NCI-H1930 (cell line): ENCODE measurements at places on chromosomes 7 and 10.

GRCh38 chr10:3654496-3654895 is 130.5 kb downstream of the KLF6 start:
- no peak for DNase-seq

- no peak for DNase-seq
Observed at GRCh38 chr10:29522918-29523317, 111.9 kb downstream of the SVIL start.

GRCh38 chr7:153065051-153065450 is 305.5 kb downstream of the ACTR3B start:
- no peak for DNase-seq

- no peak for DNase-seq
Observed at GRCh38 chr10:127257395-127257794, 61.0 kb upstream of the INSYN2A start.

DNA sequence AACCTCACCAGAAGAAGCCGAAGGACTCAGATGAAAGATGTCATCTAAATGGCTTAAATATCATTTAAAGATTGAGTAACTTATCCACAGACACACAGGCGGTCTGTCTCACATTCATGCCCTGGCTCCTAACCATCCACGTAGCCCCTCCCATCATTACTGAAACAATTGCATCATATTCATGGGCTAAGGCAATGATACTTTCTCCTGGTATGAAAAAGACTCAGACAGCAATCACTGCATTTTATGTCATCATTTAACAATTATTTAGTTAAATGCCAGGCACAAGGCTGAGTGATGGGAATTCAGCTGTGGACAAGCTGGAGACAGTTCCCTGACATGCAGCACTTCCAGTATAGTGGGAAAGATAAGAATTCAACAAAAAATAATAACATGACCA is 11.2 kb upstream of the TECTB start:
- no peak for DNase-seq

GRCh38 chr10:17737027-17737965 is 14.7 kb upstream of the TMEM236 start:
- DNase-seq, result no peak

GRCh38 chr10:127314797-127315196 is 118.4 kb upstream of the INSYN2A start:
- DNase-seq, result no peak

- no peak for DNase-seq
Observed at GRCh38 chr7:44307905-44308595, 17.3 kb downstream of the CAMK2B start.

GRCh38 chr7:82028097-82028496 is 258.2 kb upstream of the HGF start:
- DNase-seq, result no peak

- DNase-seq, result no peak
Observed at GRCh38 chr10:124725791-124726190, 18.4 kb downstream of the FAM53B start.

DNA sequence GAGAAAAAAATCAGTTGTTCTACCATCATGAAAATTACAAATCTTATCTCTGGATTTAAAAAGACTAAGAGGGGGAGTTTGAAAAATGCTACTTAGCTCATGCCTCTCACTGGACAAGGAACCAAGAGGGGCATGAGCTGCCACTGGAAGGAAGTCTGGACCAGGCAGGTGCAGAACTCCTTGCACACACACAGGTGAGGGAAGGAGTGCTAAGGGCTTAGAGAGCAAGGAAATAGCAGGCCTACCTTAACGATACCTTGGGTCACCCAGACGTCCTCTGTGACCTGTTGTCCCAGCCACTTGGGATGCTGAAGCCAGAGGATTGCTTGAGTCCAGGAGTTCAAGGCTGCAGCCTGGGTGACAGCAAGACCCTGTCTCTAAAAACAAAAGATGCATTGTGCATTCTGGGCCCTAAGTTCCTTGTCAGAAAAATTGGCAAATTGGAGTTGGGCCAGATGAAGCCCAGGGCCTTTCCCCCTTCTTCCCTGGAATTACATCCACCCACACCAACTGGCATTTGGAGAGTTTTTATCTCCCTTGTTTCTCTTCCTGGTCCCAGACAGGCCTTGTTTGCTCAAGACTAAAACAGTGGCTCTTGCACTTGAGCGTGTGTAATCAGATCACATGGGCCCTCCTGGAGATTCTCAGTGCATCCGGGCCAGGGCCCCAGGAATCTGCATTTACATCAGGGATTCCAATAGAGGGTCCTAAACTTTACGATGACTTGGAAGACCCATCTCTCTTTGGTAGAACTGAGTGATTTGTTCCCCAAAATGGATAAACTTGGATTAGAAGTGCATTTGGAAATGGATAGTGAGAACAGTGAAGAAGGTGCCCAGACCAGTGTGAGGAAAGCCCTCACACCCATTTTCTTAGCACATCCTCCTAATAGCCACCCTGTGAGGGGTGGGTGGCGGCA is 3.0 kb downstream of the DDIT4 start:
- DNase-seq, result no peak

- DNase-seq, result no peak
Observed at GRCh38 chr10:2876032-2876431, 191.3 kb upstream of the PFKP start.

- DNase-seq, result no peak
Observed at GRCh38 chr10:103499881-103500280, 6.4 kb downstream of the NEURL1 start.

- DNase-seq, result no peak
Observed at GRCh38 chr7:157712666-157713235, 375.9 kb downstream of the DNAJB6 start.

GRCh38 chr7:130441408-130441869 is 623 bp upstream of the CEP41 start:
- DNase-seq, result peak; percentile 96

- DNase-seq, result no peak
Observed at GRCh38 chr7:92994901-92995300, 122.9 kb downstream of the SAMD9 start.

GRCh38 chr10:102040305-102041050 is 15.5 kb downstream of the ARMH3 start:
- no peak for DNase-seq

DNA sequence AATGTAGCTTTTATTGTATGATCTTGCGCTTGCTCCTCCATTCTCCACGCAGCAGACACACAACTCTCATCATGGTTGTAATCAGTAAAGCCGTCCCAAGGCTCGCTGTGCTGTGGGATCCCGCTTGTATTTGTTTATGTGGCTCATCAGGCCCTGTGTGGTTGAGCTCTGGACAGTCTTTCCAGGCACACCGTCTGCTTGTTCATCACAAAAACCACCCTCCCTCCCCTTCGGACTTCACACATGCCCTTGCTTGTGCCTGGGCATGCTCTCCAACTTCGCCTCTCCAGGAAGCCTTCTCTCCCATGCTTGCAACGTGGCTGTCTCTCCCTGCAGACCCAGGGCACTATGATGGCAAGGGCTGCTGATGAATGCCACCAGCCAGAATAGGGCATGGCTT is 62.4 kb downstream of the HK1 start:
- no peak for DNase-seq

- no peak for DNase-seq
Observed at GRCh38 chr7:90879924-90880323, 283.8 kb downstream of the CDK14 start.

DNA sequence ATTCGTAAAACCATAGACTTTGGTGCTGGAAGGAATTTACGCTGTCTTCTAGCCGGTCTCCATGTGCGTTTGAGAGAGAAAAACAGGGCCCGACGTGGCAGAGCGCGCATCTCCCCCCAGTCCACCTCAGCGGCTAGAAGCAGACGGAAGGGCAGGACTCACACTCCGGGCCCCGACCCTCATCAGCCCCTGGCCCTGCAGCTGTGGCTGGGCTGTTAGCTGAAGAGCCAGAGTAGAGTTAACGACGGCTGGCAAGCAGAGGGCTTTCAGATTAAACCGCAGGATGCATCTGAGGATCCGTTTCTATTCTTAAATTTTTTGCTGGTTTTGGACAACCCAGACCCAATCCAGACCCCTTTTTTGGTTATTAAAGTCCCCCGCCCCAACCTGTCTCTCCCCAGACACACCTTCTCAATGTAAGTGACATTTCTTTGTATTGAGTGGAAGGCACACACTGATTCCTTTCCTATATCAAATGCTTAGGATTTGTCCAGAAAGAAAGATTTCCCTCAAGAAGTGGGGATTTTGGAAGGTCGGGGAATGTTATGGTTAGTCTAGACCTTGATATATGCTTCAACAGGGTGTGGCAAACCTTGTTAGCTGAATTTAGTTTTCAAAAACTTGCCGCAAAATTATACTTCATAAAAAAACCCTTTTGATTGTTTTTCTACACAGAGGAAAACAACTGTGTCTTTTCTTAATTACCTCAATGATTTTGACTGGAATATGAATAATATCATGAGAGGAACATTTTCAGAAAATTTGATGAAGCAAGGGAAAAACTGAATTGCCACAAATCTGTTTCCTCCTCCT is 1.7 kb upstream of the TBX20 start:
- DNase-seq, result no peak

DNA sequence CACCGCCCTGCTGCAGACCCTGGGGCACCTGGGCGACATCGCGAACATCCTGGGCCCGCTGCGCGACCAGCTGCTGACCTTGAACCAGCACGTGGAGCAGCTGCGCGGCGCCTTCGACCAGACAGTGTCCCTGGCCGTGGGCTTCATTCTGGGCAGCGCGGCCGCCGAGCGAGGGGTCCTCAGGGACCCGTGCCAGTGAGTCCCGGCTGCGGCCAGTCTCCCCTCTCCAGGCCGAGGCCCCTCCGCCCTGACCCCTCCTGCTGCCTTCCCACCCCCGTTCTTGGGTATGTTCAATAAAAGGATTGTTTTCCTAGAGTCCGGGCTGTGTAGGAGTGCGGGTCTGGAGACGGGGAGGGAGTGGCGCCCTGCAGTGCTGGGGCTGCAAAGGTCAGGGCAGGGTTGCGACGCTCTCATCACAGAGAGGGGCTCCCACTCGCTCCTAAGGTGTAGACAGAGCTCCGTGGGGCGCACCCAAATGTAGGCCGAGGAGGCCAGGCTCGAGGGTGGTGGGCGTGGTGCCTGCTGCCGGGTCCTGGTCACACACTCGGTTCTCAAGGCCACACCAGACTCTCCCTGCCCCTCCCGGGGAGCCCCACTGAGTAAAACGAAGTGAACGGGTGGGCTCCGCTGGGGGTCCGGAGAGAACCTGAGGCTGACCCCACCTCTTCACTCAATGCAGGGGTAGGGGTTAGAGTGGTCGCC is 1.4 kb downstream of the UTF1 start:
- DNase-seq, result no peak

DNA sequence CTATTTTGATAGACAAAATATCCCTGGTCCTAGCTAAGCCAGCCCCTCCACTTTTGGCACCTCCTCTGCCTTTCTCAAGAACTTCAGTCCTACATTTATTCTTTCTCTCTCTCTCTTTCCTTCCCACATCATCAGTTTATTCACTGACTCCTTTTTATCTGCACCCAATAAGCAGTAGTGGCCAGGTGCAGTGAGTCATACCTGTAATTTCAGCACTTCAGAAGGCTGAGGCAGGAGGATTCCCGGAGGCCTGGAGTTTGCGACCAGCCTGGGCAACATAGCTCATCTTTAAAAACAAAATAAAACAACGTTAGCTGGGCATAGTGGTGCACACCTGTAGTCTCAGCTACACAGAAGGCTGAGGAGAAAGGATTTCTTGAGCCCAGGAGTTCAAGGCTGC is 19.4 kb upstream of the NRP1 start:
- DNase-seq, result no peak

DNA sequence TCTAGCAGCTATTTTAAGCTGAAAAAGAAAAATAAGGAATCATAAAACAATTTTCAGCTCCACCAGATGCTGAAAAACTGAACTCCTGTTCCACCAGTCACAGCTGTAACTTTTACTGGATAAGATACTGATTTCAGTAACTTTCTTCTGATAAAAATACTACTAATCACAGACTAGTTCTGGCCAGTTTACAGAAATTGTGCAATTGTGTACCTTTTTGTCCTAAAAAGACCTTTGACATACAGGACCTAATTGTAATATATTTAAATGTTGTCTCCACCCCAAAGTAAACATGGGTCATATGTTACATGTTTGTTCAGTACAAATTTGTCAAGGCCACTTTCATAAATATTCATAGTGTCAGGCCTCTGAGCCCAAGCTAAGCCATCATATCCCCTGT is 27.1 kb upstream of the PIP start:
- DNase-seq, result no peak

- no peak for DNase-seq
Observed at GRCh38 chr7:87564296-87564963, 36.3 kb downstream of the ABCB1 start.

DNA sequence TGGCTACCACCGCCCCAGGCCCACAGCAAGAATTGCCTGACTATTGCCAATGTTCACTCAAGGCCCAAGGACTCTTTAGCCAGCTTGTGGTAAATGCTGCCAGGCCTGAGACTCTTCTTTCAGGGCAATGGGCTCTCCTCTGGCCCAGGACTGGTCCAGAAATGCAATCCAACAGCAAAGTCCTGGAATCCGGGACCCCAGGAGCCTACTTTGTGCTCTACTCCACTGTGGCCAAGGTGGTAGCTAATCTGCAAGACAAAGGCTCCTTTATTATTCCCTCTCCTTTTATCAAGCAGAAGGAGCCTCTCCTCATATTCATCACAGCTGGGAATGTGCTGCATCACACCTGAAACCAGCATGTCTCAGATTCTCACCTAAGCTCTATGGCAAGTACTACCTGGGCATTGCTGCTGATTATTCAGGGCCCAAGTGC is 107.6 kb upstream of the PRSS58 start:
- DNase-seq, result no peak

- no peak for DNase-seq
Observed at GRCh38 chr10:72875250-72876055, 18.1 kb upstream of the OIT3 start.

DNA sequence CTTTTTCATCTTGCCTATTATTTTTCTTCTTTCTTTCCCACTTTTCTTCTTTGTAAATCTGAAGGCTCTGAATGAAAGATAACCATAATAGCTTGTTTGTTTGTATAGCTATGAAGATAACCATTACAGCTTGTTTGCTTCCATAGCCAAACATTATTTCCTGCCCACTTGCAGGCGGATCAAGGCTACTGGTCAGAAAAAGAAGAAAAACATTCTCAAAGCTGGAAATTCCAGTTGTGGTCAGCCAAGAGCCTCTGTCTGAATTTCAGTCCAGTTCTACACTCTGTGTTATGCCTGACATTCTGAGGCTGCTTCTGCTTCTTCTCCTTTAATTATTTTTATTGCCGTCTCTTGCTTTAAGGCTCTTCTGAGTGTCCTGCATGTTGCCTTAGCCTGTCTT is 48.9 kb downstream of the TMEM178B start:
- no peak for DNase-seq

- DNase-seq, result no peak
Observed at GRCh38 chr10:79063071-79063491, 5.7 kb upstream of the ZMIZ1 start.

DNA sequence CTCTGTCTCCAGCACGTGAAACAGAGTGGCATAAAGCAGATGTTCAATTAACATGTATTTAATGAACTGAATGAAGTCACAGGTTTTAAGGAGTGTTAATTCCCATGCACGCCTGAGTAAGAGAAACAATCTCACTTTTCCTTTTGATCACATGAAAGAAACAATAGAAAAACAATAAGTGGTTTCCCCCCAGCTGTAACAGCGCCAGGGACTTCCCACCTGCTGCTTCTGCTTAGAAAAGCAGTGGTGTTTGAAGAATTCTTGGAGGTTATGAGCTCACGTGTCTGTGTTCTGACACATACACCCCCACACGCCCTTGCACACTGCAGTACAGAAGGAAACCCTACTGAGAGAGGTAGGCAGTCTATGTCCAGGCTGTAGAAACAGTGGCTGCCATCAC is 51.3 kb upstream of the FRMD4A start:
- DNase-seq, result no peak
